ENCODE measurements at places on chromosomes 5 and 9.

DNA sequence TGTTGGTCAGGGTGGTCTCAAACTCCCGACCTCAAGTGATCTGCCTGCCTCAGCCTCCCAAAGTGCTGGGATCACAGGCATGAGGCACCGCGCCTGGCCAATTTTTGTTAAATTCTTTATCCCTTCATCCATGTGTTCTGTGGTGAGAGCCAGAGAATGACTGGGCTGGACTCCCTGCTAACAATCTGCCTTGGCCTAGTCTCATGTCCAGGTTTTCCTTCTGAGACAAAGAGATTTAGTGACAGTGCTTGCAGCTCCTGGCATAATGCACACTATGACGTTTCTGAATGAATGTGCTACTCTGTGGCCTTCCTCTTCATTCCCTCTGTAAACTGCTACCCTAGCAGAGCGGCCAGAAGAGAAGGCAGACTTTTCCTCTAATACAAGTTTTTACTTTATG is 79.3 kb downstream of the FOXD1 start:
- DNase-seq: no peak

- DNase-seq: no peak
These were observed 108.1 kb upstream of the SPRY4 start for GRCh38 chr5:142432961-142433360.

DNA sequence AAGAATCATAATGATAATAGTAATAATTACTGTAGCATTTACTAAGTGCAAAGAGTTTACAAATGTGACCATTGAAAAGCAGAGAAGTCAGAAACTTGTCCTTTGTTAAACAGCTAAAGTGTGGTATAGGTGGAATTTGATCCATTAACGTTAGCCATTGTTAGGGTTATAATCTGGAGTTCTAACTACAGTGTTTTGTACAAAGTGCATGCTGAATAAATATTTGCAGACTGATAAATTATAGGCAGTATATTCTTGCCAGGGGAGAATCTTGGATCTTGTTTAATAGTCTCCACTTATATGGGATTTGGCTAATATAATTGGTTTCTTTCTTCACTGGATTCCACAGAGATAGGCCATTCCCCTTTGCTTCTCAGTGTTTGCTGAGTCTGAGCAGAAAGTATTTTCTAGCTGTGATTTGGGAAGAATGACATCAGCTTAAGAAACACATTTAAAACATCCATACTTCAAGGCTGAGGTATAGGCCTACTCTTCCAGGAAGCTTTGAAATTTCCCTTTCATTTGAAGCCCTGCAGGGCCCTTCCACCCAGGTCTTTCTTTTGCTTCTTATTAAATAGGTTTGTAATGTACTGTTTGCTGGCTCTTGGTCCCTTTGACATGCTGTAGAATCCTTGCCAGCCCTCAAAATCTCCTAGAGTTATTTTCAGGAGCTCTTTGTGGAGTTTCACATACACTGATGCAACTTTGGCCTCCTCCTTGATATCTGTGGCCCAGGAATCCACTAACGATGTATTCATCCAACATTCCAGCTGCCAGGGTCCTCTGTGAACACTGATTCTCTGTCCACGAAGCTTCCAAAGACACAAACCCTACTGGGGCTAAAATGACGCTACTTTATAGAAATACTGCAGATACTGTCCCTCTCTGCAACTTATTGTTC is 51.4 kb downstream of the ATP10B start:
- no peak for DNase-seq

GRCh38 chr9:116039312-116039711 is 114.3 kb upstream of the PAPPA start:
- no peak for DNase-seq

DNA sequence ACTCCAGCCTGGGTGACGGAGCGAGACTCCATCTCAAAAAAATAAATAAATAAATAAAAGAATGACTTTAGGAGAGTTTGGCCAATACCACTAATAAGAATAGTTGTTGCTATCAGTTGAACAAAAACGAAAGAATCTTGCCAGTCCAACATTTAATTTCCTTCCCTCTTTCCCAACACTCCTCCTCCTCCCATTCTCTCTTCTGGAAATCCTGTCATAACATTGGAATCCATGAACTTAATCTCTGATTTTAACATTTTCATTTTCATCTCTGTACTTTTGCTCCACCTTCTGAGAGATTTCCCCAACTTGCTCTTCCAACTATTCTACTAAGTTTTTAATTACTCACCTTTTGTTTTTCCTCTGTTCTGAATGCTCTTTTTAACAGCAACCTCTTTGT is 42.8 kb upstream of the CDK20 start:
- DNase-seq: no peak

DNA sequence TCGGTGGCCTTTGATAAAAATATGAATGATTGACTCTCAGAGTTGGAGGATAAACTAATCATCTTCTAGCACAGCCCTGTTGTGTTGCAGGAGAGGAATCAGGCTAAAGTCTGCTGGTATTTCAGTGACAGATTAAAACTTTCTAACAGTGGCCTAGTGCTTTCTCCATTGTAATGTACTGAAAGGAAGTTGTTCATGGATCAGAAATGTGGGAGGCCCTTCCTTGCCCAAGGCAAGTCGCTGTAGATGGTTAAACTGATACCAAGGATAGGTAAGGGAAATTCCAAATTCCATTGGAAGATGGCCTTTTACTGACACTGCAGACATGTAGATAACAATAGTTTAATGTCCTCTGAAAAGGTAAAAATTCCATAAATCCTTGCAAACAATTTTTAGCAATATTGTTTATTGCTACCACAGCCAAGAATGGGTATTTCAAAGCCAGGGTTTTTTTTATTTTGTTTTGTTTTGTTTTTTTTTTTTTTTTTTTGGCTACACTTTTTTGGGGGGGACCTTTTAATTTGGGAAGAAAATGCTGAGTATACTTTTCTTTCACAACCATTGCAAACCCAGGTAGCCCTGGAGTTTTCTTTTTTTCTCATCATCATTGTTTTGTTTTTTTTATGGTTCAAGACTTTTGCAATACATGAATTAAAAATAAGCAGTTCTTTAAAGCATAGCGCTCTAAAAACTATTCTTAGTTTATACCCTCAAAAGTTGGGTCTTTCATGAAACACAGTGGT is 35.5 kb downstream of the WDR36 start:
- DNase-seq: no peak

DNA sequence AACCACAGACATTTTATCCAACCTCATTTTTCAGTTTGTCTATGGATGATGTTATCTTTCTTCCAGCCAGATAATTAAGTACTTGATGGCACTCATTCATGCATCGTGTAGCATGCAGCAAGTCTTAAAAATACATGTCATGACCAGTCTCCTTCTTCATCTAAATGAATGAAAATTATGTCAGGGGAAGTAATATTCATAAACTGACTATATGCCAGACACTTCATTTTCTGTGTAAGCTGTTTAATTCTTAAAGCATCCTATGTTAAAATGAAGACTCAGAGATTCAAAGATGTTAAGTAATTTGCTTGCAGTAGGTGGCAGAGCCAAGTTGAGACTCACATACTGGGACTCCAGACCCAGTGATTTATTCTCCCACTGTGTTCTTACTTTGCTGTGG is 181.7 kb upstream of the CD180 start:
- no peak for DNase-seq

GRCh38 chr5:132832612-132833011 is 2.2 kb upstream of the SHROOM1 start:
- no peak for DNase-seq

- no peak for DNase-seq
These were observed 194.3 kb upstream of the PIK3R1 start for GRCh38 chr5:68021227-68021626.

DNA sequence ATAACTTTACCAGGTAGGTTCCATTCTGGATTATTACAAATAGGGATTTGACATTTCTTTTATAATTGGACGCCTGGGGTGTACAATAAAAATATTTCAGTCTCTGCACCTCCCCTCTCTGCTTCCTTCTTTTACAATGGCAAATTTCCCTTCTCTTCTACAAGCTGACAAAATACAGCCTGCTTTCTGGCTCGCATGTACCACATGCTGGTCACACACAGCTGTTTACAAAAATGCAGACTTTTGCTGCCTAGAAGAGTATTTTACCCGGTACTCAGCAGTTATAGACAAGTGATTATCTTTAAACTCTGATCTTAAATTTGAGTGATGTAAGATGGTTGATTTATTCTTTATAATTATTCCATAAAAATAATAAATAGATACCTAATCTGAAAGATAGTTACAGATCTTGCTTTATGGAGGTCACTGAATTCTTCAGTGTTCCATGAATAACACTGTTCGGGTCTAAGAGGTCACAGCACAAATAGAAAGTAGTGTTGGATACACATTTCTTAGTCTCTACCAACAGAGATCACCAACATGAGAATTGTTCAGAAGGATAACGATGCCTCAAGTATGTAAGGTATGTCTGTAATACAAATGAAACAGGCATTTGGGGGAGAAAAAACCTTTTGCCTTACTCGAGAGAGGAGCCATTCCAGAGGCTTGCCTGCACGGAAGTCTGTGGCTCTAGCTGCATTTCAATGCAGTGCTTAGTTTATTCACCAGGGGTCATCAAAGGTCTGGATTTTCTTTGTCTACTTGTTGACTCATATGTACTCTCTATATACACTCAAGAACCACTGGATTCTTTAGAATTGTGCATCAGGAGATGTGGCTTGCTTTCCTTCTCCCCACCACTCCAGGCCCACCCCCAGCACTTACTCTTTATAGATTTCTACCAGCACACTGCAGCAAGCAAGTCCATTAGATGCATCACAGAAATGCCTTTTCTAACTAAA is 206.6 kb upstream of the RFX3 start:
- peak; percentile 62 for DNase-seq

DNA sequence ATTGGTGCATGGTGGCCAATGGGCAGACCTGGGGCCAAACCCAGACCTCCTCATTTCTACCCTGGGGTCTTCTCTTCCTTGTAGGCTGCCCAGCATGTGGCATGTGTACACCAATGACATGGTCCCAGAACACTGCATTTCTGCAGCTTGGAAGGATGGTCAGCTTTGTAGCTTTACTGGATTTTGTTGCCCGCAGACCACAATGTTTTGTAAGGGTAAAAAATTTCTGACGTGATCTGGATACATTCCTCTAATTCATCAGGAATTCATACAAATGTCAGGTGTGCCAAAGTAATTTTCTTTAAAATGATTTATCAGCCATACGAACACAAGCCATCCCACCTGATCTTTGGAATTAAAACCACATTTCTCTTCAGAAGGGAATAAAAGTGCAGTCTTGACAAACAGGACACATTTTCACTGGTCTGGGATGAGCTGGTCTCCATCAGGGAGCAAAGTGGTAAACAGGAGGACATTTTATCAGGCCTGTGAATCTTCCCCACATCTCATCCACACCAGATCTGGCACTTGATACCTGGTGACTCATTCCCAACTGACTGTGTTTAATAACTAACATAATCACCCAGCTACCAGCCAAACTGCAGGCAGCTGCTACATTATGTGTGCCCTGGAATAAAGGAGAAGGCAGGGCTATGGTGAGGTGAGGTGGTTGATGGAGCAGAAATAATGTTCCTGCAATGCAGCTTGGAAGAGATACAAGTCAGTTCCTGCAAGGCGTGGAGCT is 103.9 kb downstream of the SPOCK1 start:
- DNase-seq: no peak

- DNase-seq: no peak
These were observed 27.1 kb downstream of the RUFY1 start for GRCh38 chr5:179577286-179577960.

- no peak for DNase-seq
These were observed 85.6 kb downstream of the PSD2 start for GRCh38 chr5:139881143-139881733.

- DNase-seq: peak; percentile 51
These were observed 26.5 kb downstream of the MRPS27 start for GRCh38 chr5:72293495-72294055.

- no peak for DNase-seq
These were observed 51.3 kb downstream of the LMX1B start for GRCh38 chr9:126664900-126665643.

DNA sequence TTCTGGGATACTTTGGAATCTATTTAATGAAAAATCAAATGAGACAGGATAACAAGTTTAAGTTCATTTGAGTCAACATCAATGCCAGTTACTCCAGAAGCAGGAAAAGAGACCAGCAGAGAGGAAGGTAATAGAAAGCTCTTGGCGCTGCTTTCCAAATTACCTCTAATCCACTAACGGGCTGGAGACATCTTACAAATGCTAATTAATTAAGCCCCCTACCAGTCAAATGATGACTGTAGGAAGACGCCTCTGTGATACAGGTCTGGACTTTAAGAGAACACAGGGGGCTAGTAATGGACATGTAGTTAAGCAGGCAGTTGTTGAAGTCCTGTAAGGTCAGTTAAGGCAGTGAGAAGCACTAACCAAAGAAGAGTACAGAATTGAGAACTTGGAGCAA is 65.3 kb upstream of the HTR4 start:
- no peak for DNase-seq

- DNase-seq: peak; percentile 85
These were observed 179.7 kb upstream of the ANKRD55 start for GRCh38 chr5:56412601-56413379.

- DNase-seq: no peak
These were observed 236.1 kb downstream of the ASTN2 start for GRCh38 chr9:117178596-117179375.

GRCh38 chr9:1018121-1018520 is 32.0 kb upstream of the DMRT2 start:
- DNase-seq: peak; percentile 61

DNA sequence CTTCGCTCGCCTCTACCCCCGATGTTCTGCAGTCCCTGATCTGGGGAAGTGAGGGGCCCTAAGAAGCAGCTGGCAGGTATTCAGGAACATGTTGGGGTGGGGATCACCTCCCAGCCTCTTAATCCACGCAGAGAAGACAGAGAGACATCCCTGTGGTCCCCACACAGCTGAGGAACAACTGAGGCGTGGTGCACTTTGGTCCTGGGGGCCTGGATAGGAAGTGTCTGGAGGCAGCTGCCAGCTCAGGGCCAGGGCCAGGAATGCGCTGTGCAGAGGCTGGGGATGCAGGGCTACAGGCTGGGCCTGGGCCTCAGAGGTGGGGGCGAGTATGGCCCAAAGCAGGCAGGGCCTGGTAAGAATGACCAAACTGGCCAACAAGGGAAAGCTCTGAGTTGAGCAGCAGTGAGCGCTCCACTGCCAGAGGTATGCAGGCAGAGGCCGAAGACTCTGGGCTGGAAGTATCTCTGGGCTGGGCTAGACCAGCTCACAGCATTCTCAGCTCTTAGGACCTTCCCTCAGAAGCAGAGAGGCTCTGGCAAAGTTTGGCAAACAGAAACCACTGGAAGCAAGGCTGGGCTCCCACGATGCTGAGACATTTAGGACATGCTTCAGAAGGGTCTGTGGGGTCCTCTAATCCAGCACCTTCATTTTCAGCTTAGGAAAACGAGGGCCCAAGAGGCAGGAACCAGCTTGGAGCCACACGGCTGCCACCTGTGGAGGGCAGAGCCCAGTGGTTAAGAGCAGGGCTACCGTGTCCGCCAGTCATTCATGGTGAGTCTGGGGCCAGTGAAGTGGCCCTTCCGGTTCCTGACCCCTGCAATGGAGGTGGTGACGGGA is 174.4 kb downstream of the GAPVD1 start:
- no peak for DNase-seq

- DNase-seq: no peak
These were observed 63.1 kb upstream of the FAM174A start for GRCh38 chr5:100472091-100472490.

GRCh38 chr9:126367616-126368015 is 41.0 kb downstream of the MVB12B start:
- DNase-seq: no peak

GRCh38 chr9:95876138-95876444 is 600 bp downstream of the ERCC6L2 start:
- DNase-seq: no peak
